ENCODE measurements at places on chromosomes 3 and 15.

- peak; percentile 90 for DNase-seq
These were observed 33.5 kb downstream of the CLDN18 start for GRCh38 chr3:138043266-138044029.

- DNase-seq = peak; percentile 100
These were observed 638.6 kb upstream of the TBL1XR1 start for GRCh38 chr3:177835917-177836316.

DNA sequence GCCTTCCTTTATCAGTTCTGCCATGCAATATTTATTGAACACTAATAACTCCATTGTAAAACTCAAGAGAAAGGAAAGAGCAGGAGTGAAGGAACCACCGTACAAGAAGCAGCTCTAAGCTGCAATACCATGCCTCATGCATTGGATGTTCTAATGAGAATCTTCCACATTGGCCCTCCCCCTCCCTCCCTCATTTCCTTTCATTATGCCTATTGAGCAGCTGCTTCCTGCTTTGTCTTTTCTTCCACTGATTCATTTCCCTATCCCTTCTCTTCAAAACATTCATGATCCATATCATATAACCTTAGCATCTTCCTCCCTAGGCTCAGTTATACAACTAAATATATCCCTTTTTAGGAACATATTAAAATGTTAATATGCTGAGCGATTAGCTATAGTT lies 698.7 kb upstream of the GOLIM4 start:
- no peak for DNase-seq

- peak; percentile 86 for DNase-seq
These were observed 397.6 kb downstream of the FOXP1 start for GRCh38 chr3:71185733-71186455.

- no peak for DNase-seq
These were observed 10.8 kb downstream of the THRB start for GRCh38 chr3:24483873-24484272.

GRCh38 chr3:12198301-12198700 lies 39.6 kb upstream of the TIMP4 start:
- DNase-seq = peak; percentile 79

DNA sequence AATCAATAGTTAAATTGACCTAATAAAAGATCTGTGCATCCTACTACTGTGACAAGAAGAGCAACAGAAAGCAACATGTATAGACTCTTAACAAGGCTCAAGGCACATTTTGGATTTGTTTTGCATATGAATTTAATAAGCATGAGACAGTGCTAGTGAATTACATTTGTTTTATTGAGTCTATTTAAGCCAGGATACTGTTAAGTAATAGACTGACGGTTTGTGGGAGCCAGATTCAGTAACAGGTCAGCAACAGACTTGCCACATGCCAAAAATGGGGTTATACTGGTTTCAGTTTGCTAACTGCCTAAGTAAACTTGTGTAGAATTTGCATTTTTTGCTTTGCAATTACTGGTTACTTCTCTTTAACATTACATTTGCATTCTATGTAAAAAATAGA lies 54.0 kb downstream of the MBNL1 start:
- peak; percentile 77 for DNase-seq

All from iris pigment epithelial cell (primary cell).